ENCODE measurements at places on chromosomes 16 and 17.
A peak's percentile ranks its signal among the peaks of the same experiment; 100 is the strongest.

DNA sequence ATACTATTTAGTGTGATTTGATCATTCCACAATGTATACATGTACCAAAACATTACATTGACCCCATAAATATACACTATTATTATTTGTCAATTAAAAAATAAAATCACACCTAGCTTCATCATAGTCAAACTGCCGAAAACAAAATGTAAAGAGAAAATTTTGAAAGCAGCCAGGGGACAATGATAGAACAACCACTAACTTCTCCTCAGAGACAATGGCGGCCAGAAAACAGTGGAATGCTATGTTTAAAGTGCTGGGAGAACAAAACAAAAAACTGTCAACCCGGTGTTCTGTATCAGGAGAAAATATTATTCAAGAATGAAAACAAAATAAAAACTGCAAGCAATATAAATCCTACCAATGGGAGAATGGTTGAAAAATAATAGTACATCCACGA is 63.2 kb downstream of the METRNL start:
- no peak for DNase-seq

DNA sequence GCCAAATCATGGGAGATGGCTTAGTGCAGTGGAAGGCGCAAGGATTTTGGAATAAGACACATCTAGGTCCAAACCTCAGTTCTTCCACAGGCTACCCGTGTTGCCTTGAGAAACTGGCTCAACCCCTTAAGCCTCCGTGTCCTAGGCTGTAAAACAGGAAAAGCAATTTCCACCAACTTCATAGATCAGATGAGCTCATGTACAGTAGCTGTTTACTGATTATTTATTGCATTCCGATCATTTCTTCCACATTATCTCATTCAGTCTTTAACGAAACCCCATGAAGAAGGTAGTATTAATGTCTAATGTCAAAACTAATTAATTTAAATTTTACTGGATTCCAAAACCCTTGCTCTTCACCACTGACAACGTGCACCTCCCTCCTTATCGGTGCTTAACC is 231.6 kb downstream of the GRIN2A start:
- DNase-seq: no peak

GRCh38 chr17:82698065-82698973 is at the start of gene RAB40B:
TSS of gene RAB40B (minus strand) at chr17:82698698. CDS start at chr17:82698596, 102 bp downstream.
- DNase-seq: peak; percentile 99

- no peak for DNase-seq
Observed at GRCh38 chr16:85190572-85190971, 78.3 kb upstream of the CIBAR2 start.
